Naive B cell (primary cell): ENCODE measurements at places on chromosomes 4 and X. TPM values are rescaled to one million over a fixed set of nuclear protein-coding genes. Genes with fewer than 3 reads are reported as not detected.

GRCh38 chr4:58602731-58603359 is 1492.7 kb upstream of the IGFBP7 start:
- no peak overlapping the region for H3K4me3 ChIP-seq
- H3K27me3 ChIP-seq = no peaks in the 10 kb centered on the region
- no peak overlapping the region for H3K27ac ChIP-seq

- H3K4me3 ChIP-seq = no peak overlapping the region
- H3K27ac ChIP-seq = peak overlapping the region; percentile 89
- H3K27me3 ChIP-seq = peaks cover 3% of the 10 kb centered on the region
- no peaks in the 10 kb centered on the region for H3K36me3 ChIP-seq
- DNase-seq = no peak
Measured at GRCh38 chrX:55648434-55648833, 25.2 kb downstream of the FOXR2 start.

DNA sequence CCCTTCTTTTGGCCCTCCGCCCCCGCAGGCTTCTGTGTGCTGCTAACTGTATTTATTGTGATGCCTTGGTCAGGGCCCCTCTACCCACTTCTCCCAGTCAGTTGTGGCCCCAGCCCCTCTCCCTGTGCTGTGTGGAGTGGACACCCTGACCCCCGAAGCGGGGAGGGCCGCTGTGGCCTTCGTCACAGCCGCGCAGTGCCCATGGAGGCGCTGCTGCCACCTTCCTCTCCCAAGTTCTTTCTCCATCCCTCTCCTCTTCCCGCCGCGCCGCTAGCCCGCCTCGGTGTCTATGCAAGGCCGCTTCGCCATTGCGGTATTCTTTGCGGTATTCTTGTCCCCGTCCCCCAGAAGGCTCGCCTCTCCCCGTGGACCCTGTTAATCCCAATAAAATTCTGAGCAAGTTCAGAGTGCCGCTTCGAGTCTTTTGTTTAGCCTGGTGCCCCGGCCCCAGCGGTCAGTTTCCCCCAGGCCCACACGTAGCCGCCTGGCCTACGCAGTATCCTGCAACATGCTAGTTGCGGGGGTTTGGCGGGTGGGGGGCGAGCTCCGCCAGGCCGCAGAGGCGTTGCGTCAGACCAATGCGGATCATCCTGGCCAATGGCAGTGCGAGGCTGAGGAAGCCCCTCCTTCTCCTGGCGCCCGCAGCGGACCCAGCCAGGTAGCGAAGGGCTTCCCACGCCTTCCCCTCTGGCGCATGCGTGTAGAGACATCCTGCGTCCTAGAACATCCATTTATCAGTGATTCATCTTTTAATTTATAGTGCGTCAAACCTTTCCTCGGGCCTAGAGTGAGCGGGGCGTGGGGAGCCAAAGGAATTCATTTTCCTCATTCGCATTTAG is 5.6 kb upstream of the KANTR start:
- peaks cover 39% of the 10 kb centered on the region for H3K4me1 ChIP-seq
- no peaks in the 10 kb centered on the region for H3K36me3 ChIP-seq
- peak overlapping the region; percentile 97 for H3K27ac ChIP-seq
- peak overlapping the region; percentile 91 for H3K4me3 ChIP-seq
- peaks cover 9% of the 10 kb centered on the region for H3K27me3 ChIP-seq

BCAP31 gene
- polyA plus RNA-seq = 369 TPM

GRCh38 chr4:163415668-163416067 is 57.9 kb downstream of the TKTL2 start:
- no peak overlapping the region for H3K4me3 ChIP-seq
- no peaks in the 10 kb centered on the region for H3K36me3 ChIP-seq
- H3K27ac ChIP-seq = no peak overlapping the region
- DNase-seq = no peak
- peaks cover 21% of the 10 kb centered on the region for H3K27me3 ChIP-seq
